Inflammatory macrophage treated with lipopolysaccharide for 1 hour (primary cell): ENCODE measurements at places on chromosomes 6 and 20.

DNA sequence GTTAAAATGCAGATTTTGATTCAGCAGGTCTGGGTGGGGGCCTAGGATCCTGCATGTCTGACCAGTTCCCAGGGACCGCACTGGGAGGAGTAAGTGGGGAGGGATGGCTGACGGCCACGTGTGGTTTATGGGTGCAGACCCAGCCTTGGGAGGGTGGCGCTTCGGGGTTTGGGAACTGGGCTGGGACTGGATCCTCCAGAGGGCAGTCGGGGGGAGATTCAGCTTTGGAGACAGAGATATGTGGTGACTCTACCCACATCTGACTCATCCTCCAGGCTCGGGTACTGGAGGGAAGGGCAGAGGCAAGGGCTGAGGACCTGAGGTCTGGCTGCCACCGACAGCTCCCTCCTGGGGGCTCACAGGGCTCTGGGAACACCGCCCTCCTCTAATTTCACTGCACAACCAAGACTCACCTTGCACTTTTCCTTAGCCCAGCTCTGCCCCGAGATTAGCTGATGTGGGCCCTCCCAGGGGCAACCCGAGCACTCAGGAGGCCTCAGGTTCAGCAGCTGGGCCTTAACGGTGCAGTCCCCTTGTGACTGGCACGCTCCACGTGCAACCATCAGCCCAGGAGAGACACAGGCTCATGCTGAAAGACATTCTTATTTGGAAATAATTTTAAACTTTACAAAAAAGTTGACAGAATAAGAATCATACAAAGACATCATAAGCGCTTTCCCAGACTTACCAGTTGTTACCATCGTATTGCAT, 172.8 kb upstream of the PMEPA1 start:
- no peak for DNase-seq

- peak; percentile 58 for DNase-seq
Measured at GRCh38 chr6:90383196-90383822, 86.7 kb upstream of the BACH2 start.

DNA sequence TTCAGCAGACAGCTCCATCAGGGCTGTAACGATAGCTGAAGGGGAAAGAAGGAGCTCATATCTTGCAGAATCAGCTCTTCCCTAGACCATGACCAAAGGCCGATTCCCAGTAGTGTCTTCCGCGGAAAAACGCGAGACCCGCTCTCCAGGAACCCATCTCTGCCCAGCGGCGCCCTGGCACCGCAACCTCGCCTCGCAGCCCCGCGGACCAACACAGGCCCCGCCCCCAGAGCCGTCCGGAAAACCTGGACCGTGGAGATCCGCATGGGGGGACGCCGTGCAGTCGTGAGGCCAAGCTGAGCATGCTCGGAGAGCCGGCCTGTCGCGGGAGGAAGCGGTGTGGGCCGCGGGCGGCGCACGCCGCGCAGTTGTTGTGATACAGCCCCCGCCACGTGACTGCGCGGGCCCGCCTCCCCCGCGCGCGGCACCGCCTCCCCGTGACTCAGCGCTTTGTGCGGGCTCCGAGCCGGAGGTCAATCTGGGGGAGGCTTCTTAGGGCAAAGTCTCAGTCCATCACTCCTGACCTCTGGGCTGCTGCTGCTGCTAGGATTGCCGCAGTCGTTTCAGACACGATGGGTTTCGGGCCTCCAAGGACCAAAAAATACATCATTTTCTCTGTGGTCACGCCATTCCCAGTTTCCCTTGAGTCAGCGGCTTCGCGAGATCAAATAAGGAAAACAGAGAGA, 3.1 kb upstream of the GCLC start:
- peak; percentile 94 for DNase-seq

DNA sequence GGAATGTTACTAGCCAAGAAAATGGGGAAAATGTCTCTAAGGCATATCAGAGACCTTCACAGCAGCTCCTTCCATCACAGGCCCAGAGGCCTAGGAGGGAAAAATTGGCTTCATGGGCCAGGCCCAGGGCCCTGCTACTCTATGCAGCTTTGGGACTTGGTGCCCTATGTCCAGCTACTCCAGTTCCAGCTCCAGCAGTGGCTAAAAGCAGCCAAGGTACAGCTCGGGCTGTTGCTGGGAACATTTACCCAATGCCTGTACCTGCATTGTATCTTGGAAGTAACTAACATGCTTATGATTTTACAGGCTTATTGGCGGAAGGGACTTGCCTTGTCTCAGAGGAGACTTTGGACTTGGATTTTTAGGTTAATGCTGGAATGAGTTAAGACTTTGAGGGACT, 390.6 kb downstream of the GRIK2 start:
- DNase-seq = no peak

GRCh38 chr20:48282591-48283228, 497.4 kb upstream of the SULF2 start:
- no peak for DNase-seq

DNA sequence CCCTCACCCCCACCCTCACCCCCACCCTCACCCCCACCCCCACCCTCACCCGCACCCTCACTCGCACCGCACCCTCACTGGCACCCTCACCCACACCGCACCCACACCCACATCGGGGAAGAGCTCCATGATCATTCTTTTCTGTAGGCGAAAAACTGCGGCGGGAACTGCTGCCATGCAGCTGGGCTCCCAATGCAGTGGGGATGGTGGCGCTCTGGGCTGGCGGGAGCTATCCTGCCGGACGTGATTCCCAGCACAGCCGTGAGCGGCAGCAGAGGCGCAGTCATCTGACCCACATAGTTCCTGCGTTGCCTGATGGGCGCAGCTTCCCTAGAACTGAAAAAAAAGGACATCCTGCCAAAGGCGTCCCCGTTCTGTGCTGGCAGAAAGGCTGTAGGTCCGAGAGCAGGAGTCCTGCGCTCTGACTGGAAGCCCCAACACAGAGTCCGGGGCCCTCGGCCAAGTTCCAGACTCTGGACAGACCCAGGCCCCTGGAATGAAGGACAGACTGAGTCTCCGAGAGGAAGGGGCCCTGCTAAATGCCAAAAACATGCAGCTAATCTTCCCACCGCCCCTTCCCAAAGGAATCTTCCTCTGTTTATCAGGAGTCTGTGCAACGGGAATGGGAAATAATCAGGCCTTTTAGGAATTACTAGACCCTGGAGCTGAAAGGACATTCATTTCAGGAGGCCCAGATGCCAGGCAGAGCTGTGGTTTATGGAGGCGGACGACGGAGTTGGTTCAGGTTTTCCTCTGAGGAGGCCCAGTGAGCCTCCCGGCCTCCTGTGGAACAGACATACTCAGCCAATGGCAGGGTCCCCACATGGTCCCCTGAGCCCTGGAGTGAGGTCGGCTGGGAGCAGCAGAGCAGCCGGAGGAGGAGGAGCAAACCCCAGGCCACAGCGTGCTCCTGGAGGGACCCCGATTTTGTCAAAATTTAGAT, 14.1 kb upstream of the TCFL5 start:
- DNase-seq = peak; percentile 4

GRCh38 chr20:35615667-35616464, at the start of gene SPAG4:
Gene SPAG4 (plus strand): TSS chr20:35615829. CDS start chr20:35616004, 175 bp downstream.
- DNase-seq = peak; percentile 100

DNA sequence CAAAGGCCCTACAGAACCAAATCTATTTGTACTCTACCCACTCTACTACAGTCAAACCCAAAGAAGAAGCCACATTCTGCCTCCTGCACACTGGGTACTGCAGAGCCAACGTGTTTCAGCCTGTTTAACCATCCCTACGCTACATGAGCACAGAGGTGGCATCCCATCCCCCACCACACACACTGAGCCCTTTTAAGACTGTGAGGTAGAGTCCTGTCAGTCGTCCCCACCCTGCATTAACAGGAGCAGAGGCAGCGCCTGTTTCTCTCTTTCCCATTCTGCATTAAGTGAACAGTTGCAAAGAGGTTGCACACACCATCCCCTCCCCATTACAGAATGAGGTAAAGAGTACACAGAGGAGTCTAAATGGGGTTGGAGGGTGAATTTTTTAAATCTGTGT, 5.2 kb upstream of the RSPH4A start:
- no peak for DNase-seq

GRCh38 chr6:16403831-16404230, 165.4 kb downstream of the GMPR start:
- DNase-seq = no peak

- DNase-seq = no peak
Measured at GRCh38 chr6:41222045-41222444, 6.1 kb upstream of the TREML4 start.

GRCh38 chr6:26431258-26432172, 8.8 kb upstream of the BTN3A3 start:
- peak; percentile 7 for DNase-seq

DNA sequence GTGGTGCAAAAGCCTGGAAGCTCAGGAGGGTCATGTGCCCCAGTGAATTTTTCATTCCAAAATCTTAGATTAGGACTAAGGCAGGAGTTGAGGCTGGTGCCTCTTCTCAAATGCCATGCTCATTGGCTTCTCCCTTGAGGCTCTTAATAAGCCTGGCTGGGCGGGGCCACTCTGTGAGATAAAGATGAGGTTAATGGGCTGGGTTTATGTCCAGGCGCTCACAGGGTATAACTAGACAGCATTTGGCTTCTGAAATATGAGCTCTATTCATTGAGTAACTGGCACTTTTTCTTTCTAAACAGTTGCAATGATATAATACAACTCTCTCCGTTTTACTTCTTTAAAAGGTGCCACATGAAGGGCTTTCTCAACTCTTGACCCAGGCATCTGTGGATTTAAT, 156.3 kb downstream of the SCML4 start:
- DNase-seq = no peak

DNA sequence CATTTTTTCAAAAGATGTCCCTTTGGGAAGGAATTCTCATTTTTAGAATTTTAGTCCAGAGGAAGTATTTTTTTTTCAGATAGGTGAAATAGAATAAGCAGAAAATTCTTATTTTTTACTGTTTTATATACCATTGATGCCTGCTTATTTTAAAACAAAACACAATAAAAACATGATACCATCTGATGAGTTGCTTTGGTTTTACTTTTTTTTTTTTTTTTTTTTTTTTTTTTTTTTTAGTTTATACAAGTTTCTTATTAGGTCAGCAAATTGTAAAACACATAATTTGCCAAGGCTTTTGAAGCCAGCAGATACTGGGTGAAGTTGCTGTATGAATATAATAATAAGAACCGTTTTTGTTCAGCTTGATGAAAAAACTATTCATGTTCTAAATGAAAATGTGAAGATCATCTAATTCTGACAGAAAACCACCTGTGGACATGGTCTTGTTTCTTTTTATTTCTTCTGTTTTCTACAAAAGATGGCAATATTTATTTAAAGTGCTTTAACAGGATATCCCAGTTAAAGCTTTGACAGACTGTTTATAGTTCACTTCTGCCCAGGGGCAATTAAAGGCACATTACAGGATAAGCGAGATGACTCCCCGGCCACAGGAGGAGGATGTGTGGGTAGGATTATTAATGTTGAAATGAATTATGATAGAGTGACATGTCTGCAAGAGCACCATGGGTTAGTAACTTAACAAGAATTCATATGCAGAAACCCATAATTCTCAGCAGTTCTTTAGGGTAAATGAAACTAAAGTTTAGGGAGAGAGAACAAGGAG, 31.1 kb downstream of the MYB start:
- DNase-seq = no peak

DNA sequence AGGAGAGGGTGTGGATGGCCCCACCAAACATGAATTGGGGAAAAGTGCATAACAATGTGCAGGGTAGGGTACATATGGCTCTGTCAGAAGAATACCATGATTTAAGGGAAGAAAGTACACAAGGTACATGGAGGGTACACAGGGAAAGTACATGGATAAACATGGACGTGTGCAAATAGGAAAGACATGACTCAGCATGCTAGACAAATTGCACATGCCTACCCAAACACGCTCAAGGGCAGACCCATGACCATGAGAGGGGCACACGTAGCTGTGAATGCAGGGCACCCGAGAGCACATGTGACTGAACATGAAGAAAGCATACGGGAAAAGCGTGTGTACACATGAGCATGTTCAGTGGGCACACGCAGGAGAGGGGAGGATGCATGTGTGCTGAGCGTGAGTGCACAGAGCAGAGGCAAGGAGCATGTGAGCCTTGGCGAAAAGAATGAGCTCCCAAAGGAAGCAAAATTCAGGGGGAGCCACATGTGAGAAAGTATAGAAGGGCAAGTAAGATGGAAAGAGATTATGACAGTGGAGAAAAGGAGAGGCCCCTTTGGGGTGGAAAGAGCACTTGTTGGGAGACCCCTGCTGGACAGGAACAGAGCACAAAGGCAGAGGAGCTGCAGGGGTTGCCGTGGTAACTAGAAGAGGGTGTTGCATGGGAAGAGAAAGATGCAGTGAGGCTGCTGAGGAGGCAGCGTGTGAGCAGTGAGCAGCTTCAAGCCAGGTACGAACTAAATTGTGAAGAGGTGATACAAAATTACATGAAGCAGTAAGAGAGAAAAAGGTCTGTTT, 17.8 kb downstream of the OR2H2 start:
- no peak for DNase-seq

- DNase-seq = no peak
Measured at GRCh38 chr6:30507849-30508827, 18.8 kb downstream of the HLA-E start.

DNA sequence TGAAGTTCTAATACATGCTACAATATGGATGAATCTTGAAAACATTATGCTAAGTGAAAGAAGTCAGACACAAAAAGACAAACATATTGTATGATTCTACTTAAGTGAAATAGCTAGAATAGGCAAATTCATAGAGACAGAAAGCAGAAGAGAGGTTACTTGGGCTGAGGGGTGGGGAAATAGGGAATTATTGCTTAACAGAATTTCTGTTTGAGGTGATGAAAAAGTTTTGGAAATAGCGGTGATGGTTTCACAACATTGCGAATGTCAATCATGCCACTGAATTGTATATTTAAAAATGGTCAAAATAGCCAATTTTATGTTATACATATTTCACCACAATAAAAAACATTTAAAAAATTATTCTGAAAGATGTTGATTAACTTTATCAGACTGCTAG, 6.1 kb downstream of the SLC26A8 start:
- peak; percentile 87 for DNase-seq

DNA sequence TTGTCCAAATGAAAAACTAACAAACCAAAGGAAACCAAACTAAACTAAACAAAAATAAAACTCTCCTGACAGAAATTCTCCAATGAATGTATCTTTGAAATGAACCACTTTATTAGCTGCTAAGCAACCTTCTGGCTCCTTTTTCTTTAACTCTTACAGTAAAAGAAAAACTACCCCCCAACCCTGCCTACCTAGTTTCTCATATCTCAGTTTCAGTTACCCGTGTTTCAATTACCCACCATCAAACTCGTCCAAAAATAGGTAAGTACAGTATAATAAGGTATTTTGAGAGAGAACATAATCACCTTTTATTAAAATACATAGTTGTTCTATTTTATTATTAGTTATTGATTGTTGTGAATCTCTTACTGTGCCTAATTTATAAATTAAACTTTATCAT, 177.4 kb upstream of the THEMIS start:
- DNase-seq = no peak

DNA sequence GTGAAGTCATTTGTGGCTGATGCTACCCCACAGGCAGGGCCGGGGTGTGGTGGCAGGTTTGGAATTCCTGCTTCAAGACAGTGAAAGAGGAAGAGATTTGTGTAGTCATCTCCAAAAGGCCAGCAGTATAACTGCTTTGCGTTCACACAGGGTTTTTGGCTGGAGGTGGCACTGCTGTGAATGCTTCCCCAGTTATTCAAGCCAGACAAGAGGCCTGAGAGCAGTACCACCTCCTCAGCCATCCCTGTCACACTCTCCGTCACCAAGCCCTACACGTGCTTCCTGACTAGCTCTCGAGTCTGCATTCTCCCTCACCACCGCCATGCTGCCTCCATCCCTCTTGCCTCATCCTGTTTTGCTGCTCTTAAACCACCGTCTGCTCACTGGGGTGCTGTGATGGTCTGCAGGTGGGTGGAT, 23.9 kb downstream of the ARMC2 start:
- DNase-seq = peak; percentile 53
